ENCODE measurements at places on chromosomes 2 and 18.

GRCh38 chr18:47893047-47893446 lies 37.4 kb downstream of the SMAD2 start:
- no peak for DNase-seq

GRCh38 chr18:41532344-41533086 lies 422.5 kb upstream of the PIK3C3 start:
- no peak for DNase-seq

- no peak for DNase-seq
Measured at GRCh38 chr2:182767578-182767977, 51.5 kb downstream of the DNAJC10 start.

GRCh38 chr2:100831158-100831750 lies 11.3 kb downstream of the NPAS2 start:
- no peak for DNase-seq

GRCh38 chr2:233409286-233409991 lies 55.1 kb downstream of the DGKD start:
- no peak for DNase-seq

DNA sequence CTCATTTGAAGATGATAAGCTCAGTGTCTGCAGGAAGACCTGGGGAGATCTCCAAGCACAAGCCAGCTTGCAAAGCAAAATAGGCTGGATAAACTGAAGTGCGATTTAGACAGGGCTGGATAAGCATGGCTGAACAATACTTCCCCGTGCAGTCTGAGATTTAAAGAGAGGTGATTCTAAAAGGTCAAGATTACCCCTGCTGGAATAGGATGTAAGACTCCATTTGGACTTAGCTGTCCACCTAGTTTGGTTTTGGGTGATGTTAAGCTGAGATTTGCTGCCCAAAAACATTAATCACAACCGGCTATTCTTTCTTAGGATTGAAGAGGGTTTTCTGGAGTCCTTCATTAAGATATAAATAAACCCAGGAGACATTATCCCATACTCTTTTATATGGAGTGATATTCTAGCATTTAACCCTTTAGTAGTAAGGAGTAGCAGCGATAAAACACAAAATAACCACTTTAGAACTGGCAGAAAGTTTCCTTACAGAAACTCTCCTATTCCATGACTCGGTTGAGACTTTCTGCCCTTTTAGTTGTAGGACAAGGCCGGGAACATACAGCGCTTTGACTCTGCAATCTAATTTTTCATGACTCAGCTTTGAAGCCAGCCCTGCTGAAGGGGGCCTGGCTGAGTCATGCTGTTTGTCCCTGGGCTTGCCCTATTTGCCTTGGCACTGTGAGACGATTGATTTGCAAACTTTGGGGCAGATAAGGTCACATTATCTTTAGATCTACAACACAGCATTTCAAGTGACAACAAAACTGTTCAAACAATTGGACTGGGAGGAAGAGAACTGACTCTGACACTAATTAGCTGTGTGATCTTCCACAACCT lies 238.2 kb downstream of the GCA start:
- DNase-seq: no peak

GRCh38 chr2:72917138-72917876 lies at the start of gene EMX1:
Gene EMX1 (plus strand): TSS chr2:72917519. CDS start chr2:72917853, 334 bp downstream.
- DNase-seq: no peak

- no peak for DNase-seq
Measured at GRCh38 chr2:226813148-226813701, 13.6 kb upstream of the IRS1 start.

GRCh38 chr2:229591611-229592010 lies 122.7 kb downstream of the DNER start:
- no peak for DNase-seq

DNA sequence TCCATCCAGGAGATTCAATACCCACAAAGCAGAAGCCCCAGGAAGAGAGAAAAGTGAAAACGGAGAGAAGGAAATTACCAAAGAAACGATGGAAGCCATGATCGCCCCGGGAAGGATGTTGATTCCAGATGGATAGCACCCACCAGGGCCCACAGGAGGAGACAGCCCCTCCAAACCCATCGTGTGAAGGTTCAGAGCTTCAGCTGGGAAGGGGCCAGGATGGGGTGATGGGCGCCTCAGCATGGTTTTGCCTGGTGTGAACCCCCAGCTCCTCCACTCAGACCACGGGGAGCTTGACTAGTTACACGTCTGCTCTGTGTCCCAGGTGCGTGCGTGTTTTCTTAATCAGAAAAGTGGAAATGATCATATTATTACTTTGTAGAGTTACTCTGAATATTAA lies 264.5 kb downstream of the EIPR1 start:
- no peak for DNase-seq

GRCh38 chr18:8959551-8960135 lies 142.9 kb upstream of the NDUFV2 start:
- no peak for DNase-seq

DNA sequence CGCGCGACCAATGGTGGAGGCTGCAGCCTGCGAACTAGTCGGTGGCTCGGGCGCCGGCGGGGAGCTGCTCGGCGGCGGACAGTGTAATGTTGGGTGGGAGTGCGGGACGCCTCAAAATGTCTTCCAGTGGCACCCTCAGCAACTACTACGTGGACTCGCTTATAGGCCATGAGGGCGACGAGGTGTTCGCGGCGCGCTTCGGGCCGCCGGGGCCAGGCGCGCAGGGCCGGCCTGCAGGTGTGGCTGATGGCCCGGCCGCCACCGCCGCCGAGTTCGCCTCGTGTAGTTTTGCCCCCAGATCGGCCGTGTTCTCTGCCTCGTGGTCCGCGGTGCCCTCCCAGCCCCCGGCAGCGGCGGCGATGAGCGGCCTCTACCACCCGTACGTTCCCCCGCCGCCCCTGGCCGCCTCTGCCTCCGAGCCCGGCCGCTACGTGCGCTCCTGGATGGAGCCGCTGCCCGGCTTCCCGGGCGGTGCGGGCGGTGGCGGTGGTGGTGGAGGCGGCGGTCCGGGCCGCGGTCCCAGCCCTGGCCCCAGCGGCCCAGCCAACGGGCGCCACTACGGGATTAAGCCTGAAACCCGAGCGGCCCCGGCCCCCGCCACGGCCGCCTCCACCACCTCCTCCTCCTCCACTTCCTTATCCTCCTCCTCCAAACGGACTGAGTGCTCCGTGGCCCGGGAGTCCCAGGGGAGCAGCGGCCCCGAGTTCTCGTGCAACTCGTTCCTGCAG lies at the start of gene HOXD9:
Gene HOXD9, plus strand, starts transcription at position 37 of the 728 bp plus-strand sequence. Its CDS starts 50 bp downstream, at position 87.
- no peak for DNase-seq

DNA sequence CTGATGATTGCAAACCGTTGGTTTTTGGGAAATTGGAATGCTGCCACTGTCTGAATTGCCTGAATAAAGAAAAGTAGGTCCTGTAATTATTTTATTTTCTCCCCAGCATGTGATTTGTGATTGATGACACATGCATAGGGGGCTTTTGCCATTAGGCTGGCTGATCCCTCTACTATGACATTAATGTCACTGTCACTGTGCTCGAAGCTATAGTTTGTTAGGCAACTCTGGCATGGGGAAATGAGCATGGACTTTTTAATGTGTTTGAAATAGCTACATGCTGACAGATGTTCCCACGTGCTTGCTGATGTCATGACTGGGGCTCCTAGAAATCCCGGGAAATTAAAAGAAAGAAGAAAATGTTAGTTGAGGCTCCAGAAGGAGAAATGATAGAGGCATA lies 99.1 kb downstream of the HRH4 start:
- no peak for DNase-seq

DNA sequence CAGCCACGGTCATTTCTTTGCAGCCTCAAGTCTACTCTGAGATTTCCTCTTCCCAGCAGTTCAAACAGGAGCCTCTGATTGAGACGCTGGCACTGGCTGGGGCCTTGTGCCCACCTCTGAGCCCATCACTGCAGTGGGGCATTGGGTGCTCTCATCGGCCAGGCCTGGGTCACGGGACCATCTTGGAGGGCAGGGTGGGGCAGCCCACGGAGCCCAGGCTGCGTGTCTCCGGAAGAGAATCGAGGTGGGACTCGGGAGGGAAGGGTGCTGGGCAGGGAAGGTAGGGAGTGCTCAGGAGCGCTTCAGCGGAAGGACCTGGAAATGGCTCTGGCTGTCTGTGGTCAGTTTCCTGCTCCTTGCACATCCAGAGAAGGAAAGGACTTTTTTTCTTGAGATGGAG lies 82.4 kb downstream of the RTP5 start:
- no peak for DNase-seq

GRCh38 chr2:227395556-227395955 lies 7.8 kb upstream of the SCYGR1 start:
- no peak for DNase-seq

GRCh38 chr2:203580844-203581243 lies 45.7 kb upstream of the RAPH1 start:
- no peak for DNase-seq

Data from stimulated activated effector memory CD8-positive, alpha-beta T cell treated with anti-CD3 and anti-CD28 coated beads, Interleukin-12 subunit alpha, Interleukin-12 subunit beta, amount 100 ng/mL, for 72 hours (primary cell).